Ovary (tissue), 10 donors: ENCODE measurements at places on chromosomes 2 and 18. TPM values are rescaled to one million over a fixed set of nuclear protein-coding genes. Genes with fewer than 3 reads are reported as not detected.

GRCh38 chr2:60649721-60650120, 96.3 kb upstream of the BCL11A start:
- H3K36me3 ChIP-seq, result no peaks in the 10 kb centered on the region
- DNase-seq, result no peak
- no peaks in the 10 kb centered on the region for H3K4me1 ChIP-seq
- no peak overlapping the region for H3K27ac ChIP-seq
- H3K4me3 ChIP-seq, result no peak overlapping the region

DNA sequence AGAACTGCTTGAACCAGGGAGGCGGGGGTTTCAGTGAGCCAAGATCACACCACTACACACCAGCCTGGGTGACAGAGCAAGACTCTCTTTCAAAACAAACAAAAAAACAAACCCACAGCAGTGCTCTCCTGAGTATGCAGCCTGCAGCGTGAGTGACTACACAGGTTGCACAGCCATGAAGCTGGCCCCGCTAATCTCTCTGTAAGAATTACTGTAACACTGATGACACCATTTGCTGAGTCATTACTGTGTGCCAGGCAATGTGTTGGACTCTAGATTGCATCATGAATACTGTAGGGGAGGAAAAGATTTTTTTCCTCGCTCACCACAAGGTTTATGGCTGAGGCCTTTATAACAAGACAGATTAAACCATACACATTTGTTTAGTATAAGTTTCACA, 118.6 kb upstream of the ATP8B1 start:
- no peak overlapping the region for H3K27ac ChIP-seq
- H3K4me1 ChIP-seq, result no peaks in the 10 kb centered on the region
- H3K36me3 ChIP-seq, result no peaks in the 10 kb centered on the region
- no peak overlapping the region for H3K4me3 ChIP-seq
- no peaks in the 10 kb centered on the region for H3K27me3 ChIP-seq

- no peak overlapping the region for H3K4me3 ChIP-seq
- H3K27me3 ChIP-seq, result no peaks in the 10 kb centered on the region
- no peak overlapping the region for H3K27ac ChIP-seq
- DNase-seq, result no peak
- H3K4me1 ChIP-seq, result peaks cover 6% of the 10 kb centered on the region
Measured at GRCh38 chr2:7061921-7062320, 144.7 kb downstream of the RNF144A start.

- no peak for DNase-seq
- H3K27me3 ChIP-seq, result no peaks in the 10 kb centered on the region
- no peaks in the 10 kb centered on the region for H3K4me1 ChIP-seq
- H3K4me3 ChIP-seq, result no peak overlapping the region
- no peak overlapping the region for H3K27ac ChIP-seq
Measured at GRCh38 chr2:215368493-215368809, 56.6 kb downstream of the ATIC start.

Gene ACMSD
- not detected for polyA plus RNA-seq

DNA sequence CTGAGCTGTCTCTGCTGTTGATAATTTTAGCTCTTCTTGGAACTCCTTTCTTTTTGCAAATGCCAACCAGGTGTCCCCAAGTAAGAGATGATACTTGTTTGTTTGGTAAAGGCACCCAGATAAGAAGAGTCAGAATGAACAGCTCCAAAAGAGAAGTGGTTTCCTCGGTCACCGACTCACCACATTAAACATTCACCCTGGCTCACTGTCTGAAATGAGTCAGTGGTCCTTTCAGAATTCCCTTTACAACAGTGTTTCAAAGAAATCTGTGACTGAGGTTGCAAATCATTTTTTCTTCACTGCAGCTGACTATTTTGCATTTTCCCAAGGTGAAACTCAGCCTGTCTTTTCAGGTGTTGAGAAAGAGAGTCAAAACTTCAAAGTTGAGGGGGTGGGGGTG, 16.2 kb upstream of the CXCR4 start:
- no peak overlapping the region for H3K27ac ChIP-seq
- no peak overlapping the region for H3K4me3 ChIP-seq
- DNase-seq, result no peak
- H3K27me3 ChIP-seq, result no peaks in the 10 kb centered on the region

Gene COL4A3
- polyA plus RNA-seq, result 2.9 TPM

DNA sequence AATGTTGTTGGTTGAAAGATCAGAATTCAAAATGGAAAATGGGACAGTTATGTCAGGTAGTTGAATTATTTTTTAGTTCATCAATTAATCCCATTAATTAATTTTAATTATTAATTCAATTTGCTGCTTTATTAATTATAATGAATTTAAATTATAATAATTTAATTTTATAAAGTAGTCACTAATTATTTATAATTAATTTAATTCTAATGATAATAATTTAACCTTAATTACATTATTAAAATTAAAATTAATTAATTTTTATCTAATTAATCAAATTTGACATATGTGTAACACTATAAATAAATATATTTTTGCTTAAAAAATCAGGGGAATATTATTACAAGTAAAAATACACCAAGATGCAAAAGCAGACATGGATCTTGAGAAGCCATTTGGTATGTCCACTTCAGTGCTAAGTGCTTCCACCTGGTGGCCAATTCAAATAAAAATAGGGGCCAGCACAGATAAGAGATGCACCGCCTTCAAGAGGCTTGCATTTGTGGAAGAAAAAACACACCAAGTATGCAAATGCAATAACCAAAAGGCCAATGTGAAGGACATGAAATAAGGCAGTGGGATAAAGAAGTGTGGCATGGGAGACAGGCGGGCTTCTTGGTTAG, 73.2 kb downstream of the MBP start:
- H3K4me1 ChIP-seq, result peaks cover 6% of the 10 kb centered on the region
- H3K27ac ChIP-seq, result no peak overlapping the region
- no peak for DNase-seq

GRCh38 chr2:62460175-62460574, 45.8 kb downstream of the TMEM17 start:
- peaks cover 5% of the 10 kb centered on the region for H3K4me1 ChIP-seq
- no peaks in the 10 kb centered on the region for H3K27me3 ChIP-seq
- no peak overlapping the region for H3K4me3 ChIP-seq
- H3K27ac ChIP-seq, result no peak overlapping the region

DNA sequence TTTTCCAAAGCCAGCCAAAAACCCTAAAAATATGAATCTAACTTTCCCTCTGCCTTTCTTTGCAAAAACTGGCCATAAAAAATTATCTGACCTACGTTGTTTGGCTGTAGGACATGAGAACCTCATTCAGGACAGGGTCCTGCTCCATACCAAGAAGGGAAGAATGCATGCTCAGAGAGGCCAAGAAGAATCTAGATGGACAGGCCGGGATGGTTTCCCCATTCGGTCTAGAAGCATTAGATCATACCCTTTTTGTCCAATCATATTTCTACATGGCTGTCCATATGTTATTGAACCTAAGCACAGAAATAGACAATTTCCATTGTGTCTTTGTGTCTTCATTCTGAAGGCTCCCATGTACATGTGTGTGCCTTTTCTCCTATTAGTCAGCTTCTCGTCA, 2120.4 kb upstream of the PIK3C3 start:
- H3K4me1 ChIP-seq, result no peaks in the 10 kb centered on the region
- H3K4me3 ChIP-seq, result no peak overlapping the region
- no peaks in the 10 kb centered on the region for H3K27me3 ChIP-seq
- H3K36me3 ChIP-seq, result no peaks in the 10 kb centered on the region

Gene TTN
- polyA plus RNA-seq, result 0.18 TPM

DNA sequence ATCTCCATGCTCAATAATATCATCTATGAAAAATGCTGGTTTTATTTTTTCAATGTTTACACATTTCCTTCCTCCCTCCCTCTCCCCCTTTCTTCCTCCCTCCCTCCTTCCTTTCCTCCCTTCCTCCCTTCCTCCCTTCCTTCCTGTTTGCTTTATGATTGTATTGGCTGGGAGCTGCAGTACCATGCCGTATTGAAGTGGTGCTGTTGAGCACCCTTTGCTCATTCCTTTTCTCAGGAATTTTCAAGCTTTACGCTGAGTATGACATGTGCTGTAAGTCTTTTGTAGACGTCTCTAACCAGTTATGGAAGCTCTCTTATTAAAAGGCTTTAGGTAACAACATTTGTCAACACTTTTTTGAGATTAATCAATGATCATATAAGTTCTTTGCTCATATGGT, 100.4 kb downstream of the SNTG2 start:
- no peak for DNase-seq
- no peak overlapping the region for H3K4me3 ChIP-seq
- no peaks in the 10 kb centered on the region for H3K4me1 ChIP-seq
- H3K36me3 ChIP-seq, result no peaks in the 10 kb centered on the region

GRCh38 chr2:236571145-236571544, 1.5 kb downstream of the ACKR3 start:
- H3K4me3 ChIP-seq, result peak overlapping the region; percentile 18
- no peaks in the 10 kb centered on the region for H3K36me3 ChIP-seq
- peak overlapping the region; percentile 11 for H3K27ac ChIP-seq
- H3K4me1 ChIP-seq, result peaks cover 2% of the 10 kb centered on the region

DNA sequence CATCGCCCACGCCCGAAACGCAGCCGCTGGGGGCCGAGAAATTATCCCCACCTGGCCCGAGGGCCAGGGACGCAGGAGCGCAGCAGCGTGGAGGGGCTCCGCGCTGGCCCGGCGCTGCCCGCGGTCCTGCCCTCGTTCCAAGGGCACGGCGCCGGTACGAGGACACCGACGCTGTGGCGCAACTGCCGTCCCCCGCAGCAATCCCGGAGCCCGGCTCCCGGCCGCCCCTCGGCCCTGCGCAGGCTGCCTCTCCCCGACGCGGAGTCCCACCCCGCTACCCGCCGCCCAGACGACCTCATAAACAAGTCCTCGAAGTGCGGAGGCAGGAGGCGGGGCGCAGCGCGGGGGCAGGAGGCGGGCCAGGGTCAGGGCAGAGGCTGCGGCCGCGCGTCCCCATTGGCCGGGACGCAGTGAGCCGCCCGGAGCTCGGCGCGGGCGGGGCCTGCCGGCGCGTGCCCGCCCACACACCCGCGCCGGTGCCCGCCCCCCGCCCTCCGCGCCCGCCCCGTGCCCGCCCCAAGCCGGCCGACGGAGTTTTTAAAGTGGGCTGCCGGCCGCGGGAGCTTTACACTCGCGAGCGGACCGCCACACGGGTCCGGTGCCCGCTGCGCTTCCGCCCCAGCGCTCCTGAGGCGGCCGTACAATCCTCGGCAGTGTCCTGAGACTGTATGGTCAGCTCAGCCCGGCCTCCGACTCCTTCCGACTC, at the start of gene EPAS1:
Gene EPAS1 (plus strand): TSS at position 568 of the 706 bp plus-strand sequence. CDS start 505 bp downstream, outside the sequence.
- peak within 1 kb of the TSS; percentile 80 for H3K27ac ChIP-seq
- H3K4me3 ChIP-seq, result peak within 1 kb of the TSS; percentile 73
- H3K4me1 ChIP-seq, result peaks cover 6% of the 10 kb centered on the region
- H3K36me3 ChIP-seq, result no peaks in the 10 kb centered on the region
- peak; percentile 95 for DNase-seq
- no peaks in the 10 kb centered on the region for H3K27me3 ChIP-seq

- DNase-seq, result no peak
- H3K27ac ChIP-seq, result no peak overlapping the region
- no peaks in the 10 kb centered on the region for H3K27me3 ChIP-seq
- no peak overlapping the region for H3K4me3 ChIP-seq
Measured at GRCh38 chr2:186523791-186524190, 37.7 kb downstream of the ZC3H15 start.

Gene CDH2
- 78.3 TPM for polyA plus RNA-seq

- no peak overlapping the region for H3K27ac ChIP-seq
- no peak for DNase-seq
- no peak overlapping the region for H3K4me3 ChIP-seq
- no peaks in the 10 kb centered on the region for H3K27me3 ChIP-seq
- H3K36me3 ChIP-seq, result no peaks in the 10 kb centered on the region
Measured at GRCh38 chr2:209426432-209426831, 2.6 kb downstream of the MAP2 start.

GRCh38 chr2:60676706-60677330, 79.2 kb upstream of the PAPOLG start:
- H3K27me3 ChIP-seq, result no peaks in the 10 kb centered on the region
- no peak overlapping the region for H3K27ac ChIP-seq
- no peak overlapping the region for H3K4me3 ChIP-seq
- H3K4me1 ChIP-seq, result peaks cover 1% of the 10 kb centered on the region

Gene HOXD13
- polyA plus RNA-seq, result not detected

Gene ERICH2
- 2.4 TPM for polyA plus RNA-seq

DNA sequence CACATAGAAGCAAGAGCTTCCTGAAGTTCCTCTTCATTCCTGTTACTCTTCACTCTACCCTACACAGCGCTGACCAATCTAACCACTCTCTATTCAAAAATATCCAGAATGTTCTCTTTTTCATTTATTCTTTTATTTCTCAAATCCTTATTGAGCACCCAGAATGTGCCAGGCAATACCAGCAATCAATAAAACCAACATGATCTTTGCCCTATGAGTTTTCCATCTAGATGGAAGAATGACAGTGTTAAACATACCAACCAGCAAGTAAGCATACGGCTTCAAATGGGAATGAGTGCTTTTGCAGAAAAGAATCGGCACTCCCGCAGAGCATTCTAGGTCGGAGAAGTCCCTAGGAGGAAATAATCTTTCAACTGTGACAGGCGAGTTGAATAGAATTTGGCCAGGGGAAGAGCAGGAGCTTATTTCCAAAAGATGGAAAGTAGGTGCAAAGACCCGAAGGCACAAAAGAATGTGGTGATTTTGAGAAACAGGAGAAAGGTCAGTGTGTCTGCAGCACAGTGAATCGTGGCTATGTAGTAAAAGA, 217.8 kb upstream of the MEIS1 start:
- H3K4me3 ChIP-seq, result no peak overlapping the region
- no peaks in the 10 kb centered on the region for H3K4me1 ChIP-seq
- H3K27ac ChIP-seq, result no peak overlapping the region

- H3K4me1 ChIP-seq, result peaks cover 4% of the 10 kb centered on the region
- no peak for DNase-seq
- no peaks in the 10 kb centered on the region for H3K27me3 ChIP-seq
- no peak overlapping the region for H3K27ac ChIP-seq
Measured at GRCh38 chr18:24015639-24016631, 1.4 kb downstream of the TTC39C start.

- no peak for DNase-seq
- peaks cover 3% of the 10 kb centered on the region for H3K4me1 ChIP-seq
- no peaks in the 10 kb centered on the region for H3K36me3 ChIP-seq
- H3K4me3 ChIP-seq, result no peak overlapping the region
- no peaks in the 10 kb centered on the region for H3K27me3 ChIP-seq
Measured at GRCh38 chr2:176063958-176064357, 19.8 kb downstream of the EVX2 start.

- no peak overlapping the region for H3K27ac ChIP-seq
- DNase-seq, result no peak
- H3K36me3 ChIP-seq, result no peaks in the 10 kb centered on the region
- no peak overlapping the region for H3K4me3 ChIP-seq
Measured at GRCh38 chr2:49801898-49802450, 647.7 kb upstream of the FSHR start.

- H3K4me1 ChIP-seq, result no peaks in the 10 kb centered on the region
- no peak overlapping the region for H3K27ac ChIP-seq
- H3K36me3 ChIP-seq, result no peaks in the 10 kb centered on the region
- no peaks in the 10 kb centered on the region for H3K27me3 ChIP-seq
Measured at GRCh38 chr2:176521878-176522670, 252.8 kb downstream of the MTX2 start.

DNA sequence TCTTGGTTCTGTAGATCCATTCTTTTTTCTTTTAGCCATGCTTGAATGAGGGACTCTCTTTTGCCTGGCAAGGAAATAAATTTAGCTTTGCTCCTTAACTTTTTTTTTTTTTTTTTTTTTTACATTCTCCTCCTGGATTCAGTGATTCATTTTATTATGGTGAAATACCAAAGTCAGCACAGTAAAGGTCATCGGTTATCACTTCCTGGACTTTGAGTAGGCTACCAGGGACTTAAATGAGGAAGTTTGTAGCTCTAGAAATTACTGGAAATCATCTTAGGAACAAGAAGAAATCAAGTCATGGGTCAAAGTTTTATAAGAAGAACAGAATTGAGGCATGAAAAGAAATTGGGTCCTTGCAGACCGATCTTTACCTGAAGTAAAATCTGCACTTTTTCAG, 75.0 kb downstream of the SOCS6 start:
- H3K27ac ChIP-seq, result no peak overlapping the region
- H3K4me3 ChIP-seq, result no peak overlapping the region
- no peaks in the 10 kb centered on the region for H3K27me3 ChIP-seq
- H3K4me1 ChIP-seq, result no peaks in the 10 kb centered on the region
